ENCODE measurements at places on chromosomes 7 and 10.

- DNase-seq: peak; percentile 96
Observed at GRCh38 chr10:72297281-72297804, 23.6 kb downstream of the DDIT4 start.

DNA sequence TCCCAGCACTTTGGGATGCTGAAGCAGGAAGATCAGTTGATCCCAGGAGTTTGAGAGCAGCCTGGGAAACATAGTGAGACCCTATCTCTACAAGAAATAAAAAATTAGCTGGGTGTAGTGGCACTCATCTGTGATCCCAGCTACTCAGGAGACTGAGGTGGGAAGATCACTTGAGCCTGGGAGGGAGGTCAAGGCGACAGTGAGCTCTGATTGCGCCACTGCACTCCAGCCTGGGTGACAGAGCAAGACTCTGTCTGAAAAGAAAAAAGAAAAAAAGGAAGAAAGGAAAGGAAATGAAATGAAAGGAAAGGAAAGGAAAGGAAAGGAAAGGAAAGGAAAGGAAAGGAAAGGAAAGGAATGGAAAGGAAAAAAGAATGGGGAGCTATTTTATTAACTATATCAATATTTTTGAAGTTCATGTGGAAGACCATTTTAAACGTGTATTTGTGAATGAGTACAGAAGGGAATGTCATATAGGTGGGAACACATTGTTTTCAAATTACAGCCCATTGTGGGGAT is 7.1 kb upstream of the IFIT2 start:
- no peak for DNase-seq

DNA sequence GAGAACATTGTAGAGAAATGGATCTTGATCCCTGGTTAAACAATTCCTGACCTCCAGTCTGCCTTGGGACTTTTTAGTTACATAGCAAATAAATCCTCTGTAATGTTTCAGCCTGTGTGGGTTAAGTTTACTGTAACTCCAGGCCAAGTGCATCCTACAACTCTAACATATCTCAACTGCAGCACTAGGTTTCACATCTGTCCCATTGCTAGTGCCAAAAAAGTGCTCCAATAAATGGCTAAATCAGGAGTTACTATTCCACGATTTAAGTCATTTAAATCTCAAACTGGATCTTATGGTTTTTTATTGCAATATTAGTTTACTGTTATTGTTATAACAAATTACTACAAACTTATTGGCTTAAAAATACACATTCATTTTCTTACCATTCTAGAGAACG is 479.6 kb downstream of the GPAM start:
- no peak for DNase-seq

DNA sequence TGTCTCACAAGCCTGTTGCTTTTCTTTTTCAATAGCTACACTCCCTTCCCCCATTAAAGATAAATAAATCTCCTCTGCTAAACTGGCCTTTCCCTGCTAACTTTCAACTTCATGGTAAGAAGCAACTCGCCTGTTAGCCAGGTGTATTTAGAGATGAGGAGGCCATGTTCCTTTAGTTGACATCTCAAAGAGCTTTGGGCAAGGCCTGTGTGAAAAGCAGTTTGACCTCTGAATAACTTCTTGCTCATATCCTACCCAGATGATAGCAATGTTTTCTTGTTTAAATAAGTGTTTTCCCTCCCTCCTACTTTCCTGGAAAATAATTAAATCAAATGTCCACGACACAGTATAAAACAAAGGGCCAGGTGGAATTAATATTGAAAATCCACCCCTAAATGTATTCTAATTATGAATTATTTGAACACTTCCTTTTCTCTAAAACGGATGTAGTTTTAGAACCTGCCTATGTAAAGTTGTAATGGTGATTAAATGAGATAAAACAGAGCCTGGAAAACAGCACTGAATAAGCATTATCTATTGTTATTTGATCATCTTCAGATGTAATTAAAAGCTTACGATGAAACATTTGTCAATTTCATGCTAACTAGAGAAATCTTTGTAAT is 78.5 kb downstream of the HGF start:
- no peak for DNase-seq

- DNase-seq: peak; percentile 70
Observed at GRCh38 chr10:22316286-22317075, at the start of gene COMMD3. Gene COMMD3 (plus strand): TSS chr10:22316388. CDS start chr10:22316418, 30 bp downstream.

All from activated CD4-positive, alpha-beta T cell treated with anti-CD3 and anti-CD28 coated beads, Interleukin-2, amount 50 U/mL, for 4 hours (primary cell).